ENCODE measurements at places on chromosomes 7 and 10.
A peak's percentile ranks its signal among the peaks of the same experiment; 100 is the strongest.

DNA sequence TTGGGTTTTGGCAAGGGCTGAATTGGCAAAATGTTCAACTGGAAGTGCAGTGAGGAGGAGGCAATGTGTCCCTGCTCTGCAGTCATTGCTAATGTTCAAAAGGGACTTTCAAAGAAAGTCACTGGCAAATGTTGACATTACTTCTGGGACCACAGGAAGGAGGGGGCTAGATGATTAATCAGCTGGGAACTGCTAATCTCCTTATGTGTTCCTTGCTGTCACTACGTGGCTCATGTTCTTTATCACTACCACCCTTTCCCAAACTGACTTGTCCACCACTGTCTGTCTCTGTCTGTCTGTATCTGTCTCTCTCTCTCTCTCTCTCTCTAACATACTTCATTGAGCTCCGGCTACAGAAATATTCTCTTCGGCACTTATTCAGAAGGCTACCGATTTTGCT lies 86.9 kb upstream of the MTPN start:
- DNase-seq: no peak

GRCh38 chr10:46228563-46229071 lies 58.2 kb upstream of the ANTXRL start:
- peak; percentile 39 for DNase-seq

GRCh38 chr10:13993673-13994089 lies 337.0 kb downstream of the FRMD4A start:
- DNase-seq: no peak

DNA sequence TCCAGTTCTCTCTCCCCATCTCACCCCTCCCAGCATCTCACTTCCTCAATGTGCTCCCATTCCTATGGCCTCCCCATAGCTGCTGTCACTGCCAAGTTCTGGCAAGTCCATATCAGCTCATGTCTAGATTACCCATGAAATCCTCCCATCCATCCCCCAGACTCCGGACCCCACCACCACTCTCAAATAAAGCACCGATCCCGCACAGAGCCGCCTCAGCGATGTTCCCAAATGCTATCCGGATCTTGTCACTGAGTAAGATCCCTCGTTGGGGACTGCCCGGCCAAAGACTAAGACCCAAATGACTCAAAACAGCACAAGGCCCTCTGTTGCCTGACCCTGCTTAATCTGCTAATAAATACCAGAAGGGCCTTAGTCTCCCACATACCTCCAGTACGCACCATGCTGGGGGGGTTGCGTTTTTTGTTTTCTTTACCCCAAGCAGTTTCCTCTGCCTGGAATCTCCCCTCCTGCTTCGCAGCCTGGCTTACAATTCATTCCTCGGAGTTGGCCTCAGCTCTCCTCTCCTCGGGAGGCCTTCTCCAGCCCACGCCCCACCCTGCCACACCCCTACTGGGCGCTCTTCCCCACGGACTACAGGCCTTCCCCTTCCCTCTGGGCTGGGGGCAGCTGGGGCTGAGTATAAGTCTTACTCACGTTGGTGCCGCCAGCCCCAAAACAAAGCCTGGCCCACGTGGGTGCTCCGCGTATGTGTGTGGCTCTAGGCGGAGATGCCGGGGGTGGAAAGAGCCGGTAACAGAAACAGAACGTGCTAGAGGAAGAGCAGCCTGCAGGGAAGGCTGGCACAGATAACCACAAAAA lies 1.8 kb upstream of the DUSP5 start:
- DNase-seq: peak; percentile 76

- DNase-seq: no peak
Measured at GRCh38 chr7:50166997-50167965, 74.2 kb upstream of the ZPBP start.

GRCh38 chr10:108663587-108663986 lies 1259.7 kb downstream of the XPNPEP1 start:
- DNase-seq: no peak

DNA sequence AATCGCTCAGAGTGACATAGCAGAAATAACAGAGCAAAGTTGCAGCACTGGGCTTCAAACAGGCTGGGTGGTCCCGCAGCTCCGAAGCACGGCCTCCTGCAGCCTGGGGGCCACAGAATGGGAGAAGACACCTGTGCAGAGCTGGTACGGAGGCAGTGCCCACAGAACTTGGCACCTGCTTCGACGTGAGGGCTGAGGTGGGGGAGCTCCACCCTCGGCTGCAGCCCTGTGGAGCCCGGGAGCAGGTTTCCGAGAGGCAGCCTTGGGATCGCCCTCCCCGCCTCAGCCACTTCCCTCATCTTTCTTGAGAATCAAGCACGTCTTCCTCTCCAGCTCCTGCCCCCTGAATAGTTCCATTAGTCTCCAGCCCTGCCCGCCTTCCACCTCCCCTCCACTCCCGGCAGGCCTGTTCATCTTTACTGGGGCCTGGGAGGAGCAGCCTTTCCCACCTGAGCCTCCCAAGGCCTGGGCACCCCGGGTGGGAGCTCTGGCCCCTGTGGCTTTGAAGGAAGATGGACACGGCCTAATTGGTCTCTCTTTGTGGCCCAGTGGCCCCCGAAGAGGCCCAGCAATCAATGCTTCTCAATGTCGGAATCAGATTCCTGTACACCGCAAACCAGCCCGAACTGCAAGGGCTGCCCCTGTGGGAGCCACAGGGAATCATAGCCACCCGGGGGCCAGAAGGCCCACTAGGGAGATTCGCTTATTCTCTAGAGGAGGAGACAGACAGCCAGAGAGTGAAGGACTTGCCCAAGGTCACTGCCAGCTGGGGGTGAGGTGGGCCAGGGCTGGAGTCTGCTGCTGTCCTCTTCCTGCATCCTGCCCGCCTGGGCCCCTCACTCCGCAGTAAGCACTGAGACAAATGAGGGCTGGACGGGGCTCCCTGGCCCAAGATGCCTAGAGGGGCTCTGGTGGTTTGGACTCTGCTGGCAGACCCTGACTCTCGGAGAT lies 17.0 kb upstream of the PCBD1 start:
- DNase-seq: no peak

Data from stimulated activated CD4-positive, alpha-beta T cell treated with anti-CD3 and anti-CD28 coated beads, Interleukin-2, amount 100 ng/mL, for 4 hours (primary cell).